Stimulated activated CD4-positive, alpha-beta T cell treated with anti-CD3 and anti-CD28 coated beads, TNF-alpha, amount 100 ng/mL, for 4 hours (primary cell): ENCODE measurements at places on chromosomes 12 and 14.

DNA sequence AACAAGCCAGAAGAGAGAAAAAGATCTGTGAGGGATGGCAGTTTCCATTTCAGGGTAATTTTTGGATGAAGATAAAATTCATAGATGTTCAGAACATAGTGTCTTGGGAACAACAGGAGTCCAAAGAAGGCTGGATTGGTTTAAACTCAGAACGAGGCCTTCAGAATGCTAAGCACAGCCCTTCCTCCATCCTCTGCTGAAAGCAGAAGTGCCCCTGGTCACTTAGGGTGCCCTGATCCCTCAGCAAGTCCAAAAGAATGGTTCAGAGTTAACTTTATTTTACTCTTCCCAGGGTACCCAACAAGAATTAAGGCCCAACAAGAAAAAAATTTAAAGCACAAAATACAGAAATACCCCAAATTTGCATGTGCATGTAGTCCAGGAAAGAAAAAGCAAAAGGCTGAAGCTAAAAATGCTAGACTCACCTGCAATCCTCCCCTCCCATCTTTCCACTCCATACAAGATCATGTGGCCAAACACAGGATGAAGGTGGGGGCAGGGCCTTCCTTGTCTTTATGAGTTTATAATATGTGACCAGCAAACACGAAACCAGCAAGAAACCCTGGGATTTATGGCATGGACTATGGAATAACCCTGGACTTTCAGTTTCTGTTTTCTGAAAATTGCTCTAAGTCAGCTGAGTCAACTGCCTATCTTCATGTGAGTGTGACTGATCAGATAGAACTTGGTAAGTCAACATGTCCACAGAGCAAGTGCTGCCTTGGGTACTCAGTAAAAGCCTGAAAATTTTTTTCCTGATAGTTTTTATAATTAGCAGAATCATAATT lies 21.2 kb downstream of the MAX start:
- DNase-seq: no peak

DNA sequence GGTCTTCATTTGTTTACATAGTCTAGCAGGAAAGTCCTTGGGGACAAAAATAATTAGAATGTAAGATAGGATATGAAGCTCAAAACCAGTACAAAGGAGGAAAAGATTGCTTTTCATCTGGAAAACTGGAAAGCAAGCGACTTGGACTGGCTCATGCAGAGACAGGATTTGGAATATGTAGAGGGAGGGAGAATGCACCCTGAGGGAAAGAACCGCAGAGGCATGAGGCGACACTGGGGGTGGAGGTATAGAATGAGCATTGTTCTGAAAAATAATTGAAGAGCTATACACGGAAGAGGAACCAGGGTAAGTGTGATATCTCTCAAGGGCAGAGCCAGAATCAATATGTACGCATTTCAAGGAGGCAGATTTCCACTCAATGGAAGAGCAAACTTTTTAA lies 85.5 kb downstream of the PLEKHG3 start:
- no peak for DNase-seq

GRCh38 chr12:3241621-3242020 lies 164.4 kb downstream of the TSPAN9 start:
- no peak for DNase-seq

GRCh38 chr12:57131896-57132744 lies 3.8 kb downstream of the LRP1 start:
- no peak for DNase-seq

DNA sequence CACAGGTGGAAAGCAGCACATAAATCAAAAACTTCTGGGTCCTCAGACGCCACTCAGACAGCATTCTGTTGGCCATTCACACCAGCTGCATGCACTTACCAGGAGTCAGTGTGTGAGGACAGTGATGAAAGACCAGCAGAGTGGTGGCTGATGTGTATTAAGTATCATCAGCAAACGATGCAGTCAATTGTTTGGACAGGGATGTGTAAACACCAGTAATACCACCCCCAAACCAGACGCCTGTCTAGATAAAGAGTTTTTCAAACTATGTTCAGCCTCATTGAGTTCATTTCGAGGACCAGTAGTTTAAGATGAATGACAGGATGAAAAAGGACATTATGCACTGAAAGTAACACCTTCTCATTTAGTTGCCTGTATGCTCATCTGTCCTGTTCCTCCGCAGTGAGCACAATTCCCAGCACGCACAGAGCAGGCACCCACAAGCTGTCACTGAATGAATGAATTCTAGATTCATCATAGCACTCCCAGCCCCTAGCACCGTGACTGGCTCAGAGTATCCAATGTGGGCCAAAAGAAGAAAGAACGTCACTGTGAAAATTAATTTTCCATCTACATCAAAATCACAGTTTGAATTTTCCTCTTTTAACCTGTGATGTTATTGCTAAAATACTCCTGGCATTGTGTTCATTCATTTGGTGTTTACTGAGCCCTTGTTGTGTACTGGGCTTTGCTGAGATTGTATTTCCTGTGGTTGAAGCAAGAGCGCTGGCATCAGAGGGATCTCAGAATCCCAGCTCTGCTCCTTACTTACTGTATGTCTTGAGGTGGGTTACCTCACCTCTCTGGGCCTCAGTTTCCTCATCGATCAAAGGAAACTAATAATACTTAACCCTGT lies 124.8 kb upstream of the NOS1 start:
- no peak for DNase-seq

- DNase-seq: no peak
Observed at GRCh38 chr12:53484686-53485575, 14.3 kb downstream of the MAP3K12 start.

DNA sequence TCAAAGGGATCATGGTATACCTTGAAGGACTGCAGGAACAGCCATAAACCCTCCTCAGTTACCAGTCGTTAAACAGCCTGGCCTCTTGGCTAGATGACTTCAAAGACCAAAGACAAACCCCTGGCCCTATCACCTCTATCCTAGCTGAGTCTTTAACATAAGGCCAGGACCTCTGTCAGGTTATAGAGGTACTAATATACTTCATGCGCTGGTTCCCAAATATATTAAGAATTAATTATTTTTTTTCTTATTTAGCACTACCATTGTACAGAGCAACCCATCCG lies 459.8 kb downstream of the RAD51B start:
- no peak for DNase-seq

GRCh38 chr14:97544571-97544970 lies 747.4 kb downstream of the VRK1 start:
- DNase-seq: no peak

GRCh38 chr12:6222078-6222654 lies 22.0 kb downstream of the CD9 start:
- DNase-seq: no peak

- DNase-seq: no peak
Observed at GRCh38 chr12:89552376-89552775, 26.5 kb upstream of the POC1B start.

DNA sequence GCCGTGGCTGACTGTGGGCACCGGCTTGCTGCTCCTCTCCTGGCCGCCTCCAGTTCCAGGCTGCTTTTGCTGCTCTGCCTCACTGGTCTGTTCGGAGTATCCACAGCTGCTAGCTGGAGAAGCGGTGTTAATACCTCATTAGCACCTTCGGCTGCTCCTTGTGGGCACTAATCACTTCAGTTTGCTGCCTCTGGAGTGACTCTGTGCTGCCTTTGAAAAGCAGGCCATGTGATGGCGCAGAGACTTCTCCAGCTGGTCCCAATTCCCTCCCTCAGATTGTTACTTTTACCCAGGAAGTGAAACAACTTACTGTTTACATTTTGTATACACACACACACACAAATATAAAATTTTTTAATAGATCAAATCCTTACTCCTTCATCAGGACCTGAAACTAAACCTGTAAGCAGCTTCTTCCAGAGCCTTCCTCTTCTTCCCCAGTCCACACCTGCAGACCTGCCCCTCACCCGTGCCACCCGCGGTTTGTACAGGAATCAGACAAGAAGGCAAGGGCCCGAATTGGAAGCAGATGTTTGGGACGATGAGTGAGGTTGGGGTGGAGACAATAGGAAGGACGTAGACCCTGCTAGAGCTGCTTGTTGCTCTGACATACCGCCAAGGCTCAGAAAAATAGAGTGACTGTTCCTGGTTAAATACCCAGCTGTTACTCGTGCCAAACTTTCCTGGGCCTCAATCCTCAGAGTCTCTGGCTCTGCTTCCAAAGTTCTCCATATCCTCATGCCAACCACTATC lies 41.5 kb upstream of the LTBP2 start:
- DNase-seq: no peak

DNA sequence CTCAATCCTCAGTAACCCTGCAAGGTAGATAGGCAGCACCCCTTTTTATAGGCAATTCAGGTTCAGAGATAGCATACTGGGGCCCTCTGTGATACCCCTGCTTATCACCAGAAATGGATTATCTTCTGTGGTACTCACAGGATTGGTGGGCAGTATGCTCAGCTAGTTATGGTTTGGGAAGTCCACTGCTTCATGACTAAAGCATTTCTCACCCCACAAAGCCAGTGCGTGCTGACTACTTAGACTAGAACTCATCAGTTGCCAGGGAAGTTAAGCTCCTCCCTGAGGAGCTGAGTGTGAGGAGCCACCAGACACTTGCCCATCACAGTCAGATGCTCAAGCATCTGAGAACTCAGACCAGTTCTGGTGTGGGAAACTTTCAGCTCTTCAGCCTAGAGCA lies 76.3 kb downstream of the SCAF11 start:
- no peak for DNase-seq

DNA sequence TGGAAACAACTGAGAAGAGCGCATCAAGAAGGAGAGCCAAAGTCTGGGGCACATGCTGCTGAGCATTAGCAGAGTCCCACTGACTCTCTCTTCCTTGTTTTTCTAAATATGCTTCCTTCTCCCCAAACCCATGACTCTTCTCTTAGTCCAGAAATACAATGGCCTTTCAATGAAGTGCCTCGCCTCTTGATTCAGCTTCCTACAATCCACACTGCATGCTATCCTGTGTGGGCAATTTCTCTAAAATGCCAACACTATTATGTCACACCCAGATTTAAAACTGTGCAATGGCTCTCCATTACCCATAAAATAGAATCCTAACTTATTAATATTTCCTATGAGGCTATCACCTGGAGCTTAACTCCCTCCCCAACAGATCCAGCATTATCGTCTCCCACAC lies 198.6 kb downstream of the RPAP3 start:
- no peak for DNase-seq

- DNase-seq: no peak
Observed at GRCh38 chr12:27148373-27148772, 66.0 kb upstream of the C12orf71 start.

GRCh38 chr14:106737021-106737420 lies 1210.6 kb downstream of the TMEM121 start:
- DNase-seq: no peak

DNA sequence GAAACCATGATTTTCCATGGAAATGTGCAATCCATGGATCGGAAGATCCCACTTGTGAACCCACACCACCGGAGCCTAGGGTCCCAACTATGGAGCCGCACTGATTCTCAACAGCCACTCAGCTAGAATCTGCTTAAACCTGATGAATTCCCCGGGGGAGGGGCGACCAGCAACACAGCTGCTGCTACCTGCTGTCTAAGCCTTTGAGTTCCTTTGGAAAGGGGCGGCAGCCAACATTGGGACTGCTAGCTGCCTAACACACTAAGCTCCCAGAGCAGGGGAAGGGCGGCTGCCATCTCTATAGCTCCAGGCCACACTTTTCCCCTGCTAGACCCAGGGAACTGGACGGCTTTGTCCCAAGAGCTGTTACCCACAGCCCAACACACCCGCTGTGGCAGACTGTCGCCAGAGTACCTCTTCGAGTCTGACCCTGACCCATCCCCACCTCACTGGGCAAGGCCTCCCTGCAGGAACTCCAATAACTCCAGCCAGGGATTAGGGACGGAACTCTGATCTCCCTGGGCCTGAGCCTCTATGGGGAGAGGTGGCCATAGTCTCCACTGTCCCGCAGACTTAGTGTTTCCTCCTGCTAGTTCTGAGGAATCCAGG lies 205.8 kb upstream of the SLC16A7 start:
- no peak for DNase-seq

GRCh38 chr14:53180272-53181221 lies 27.4 kb upstream of the DDHD1 start:
- DNase-seq: no peak

GRCh38 chr14:58479975-58480374 lies 52.5 kb downstream of the KIAA0586 start:
- no peak for DNase-seq

DNA sequence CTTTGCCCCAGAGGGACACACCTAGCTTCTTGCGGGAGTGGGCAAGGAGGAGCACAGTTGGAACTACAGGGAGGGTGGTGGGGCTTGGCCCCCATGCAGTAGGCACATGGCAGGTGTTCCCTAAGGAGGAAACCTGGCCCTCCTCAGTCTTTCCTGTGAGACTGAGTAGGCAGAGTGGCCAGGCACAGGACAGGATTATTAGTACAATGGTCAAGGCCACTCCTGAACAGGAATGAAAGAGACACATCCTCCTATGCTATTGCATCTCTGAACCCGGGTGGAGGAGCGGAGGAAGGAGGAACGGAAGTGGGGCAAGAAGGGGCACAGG lies 846 bp downstream of the MYO1A start:
- no peak for DNase-seq

GRCh38 chr12:121453629-121454028 lies 53.7 kb downstream of the RNF34 start:
- no peak for DNase-seq

GRCh38 chr12:128842579-128842978 lies 10.7 kb upstream of the GLT1D1 start:
- no peak for DNase-seq

GRCh38 chr12:107086314-107086713 lies 7.0 kb downstream of the CRY1 start:
- no peak for DNase-seq

- no peak for DNase-seq
Observed at GRCh38 chr12:89437231-89437630, 84.9 kb upstream of the DUSP6 start.

DNA sequence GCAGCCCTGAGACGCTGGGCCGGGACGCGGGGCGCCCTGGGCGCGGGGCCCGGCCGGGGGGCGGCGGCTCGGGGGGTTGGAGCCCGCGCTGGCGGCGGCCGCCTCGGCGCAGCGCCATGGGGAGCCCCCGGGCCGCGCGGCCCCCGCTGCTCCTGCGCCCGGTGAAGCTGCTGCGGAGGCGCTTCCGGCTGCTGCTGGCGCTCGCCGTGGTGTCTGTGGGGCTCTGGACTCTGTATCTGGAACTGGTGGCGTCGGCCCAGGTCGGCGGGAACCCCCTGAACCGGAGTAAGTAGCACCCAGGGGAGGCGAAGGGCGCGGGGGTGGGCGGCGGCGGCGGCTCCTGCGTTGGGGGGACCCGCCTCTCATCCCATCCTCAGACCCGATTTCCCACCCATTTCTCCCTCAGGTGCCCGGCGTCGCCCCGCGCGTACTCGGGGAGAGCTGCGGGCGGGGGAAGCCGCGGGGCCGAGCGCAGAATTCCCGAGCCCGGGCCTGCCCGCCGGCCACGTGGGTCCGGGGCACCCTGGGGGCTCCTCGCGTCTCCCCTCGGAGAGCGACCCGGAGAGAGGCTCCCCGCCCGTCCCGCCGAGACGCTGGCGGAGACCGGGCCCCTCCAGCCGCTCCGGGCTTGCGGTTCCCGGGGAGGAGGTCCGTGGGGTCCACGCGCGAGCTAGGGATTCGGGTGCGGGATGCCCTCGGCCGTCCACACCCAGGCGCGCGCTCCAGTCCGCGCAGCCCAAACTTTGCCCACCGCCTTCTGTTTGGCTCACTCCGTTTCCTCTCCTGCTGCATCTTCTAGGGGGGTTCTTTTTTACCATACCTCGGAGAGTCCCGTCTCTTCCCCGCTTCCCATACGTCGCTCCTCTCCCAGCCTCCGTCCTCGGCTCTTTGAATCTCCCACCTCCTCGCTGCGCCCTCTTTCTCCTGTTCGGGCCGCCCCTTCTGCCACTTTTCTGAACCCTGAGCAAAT lies 807 bp downstream of the B4GALNT3 start:
- DNase-seq: peak; percentile 12
